ENCODE measurements at places on chromosomes 16 and 17.
A peak's percentile ranks its signal among the peaks of the same experiment; 100 is the strongest.

- DNase-seq, result no peak
Observed at GRCh38 chr17:30920282-30920681, 1.5 kb upstream of the ADAP2 start.

DNA sequence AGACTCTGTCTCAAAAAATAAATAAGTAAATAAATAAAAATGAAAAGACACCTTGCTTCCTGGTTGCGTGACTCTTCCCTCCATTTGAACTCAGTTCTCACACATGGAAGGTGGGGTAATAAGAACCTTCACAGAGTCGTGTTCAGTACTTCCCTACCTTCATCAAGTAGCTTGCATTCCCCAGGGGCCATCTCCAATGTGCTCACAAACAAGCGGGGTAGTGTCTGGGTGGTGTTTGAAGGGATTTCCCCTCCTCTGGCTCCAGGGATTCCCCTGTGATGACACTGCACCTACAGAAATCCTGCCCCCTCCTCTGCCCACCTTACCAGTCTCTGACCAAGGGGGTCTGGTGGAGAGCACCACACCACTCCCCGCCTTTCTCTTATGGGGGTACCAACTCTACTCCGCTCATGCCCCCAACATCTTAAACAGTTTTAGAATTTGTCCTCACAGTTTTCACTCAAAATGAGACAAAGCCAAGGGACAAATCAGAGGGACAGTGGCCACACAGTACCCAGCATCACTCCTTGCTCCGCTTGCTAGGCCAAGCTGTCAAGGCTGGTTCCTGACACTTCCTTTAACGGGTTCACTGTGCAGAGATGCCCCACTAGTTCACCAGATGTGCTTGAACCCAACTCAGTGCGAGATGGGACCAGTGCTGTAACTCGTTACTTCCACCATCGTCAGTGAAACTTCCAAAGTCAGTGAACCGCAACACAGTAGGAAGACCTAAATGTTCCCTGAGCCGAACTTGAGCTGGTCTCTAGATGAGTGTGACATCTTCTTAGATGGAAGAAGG, 69.1 kb downstream of the COPRS start:
- no peak for DNase-seq

GRCh38 chr16:3021449-3022207, 1.5 kb downstream of the TNFRSF12A start:
- DNase-seq, result no peak

GRCh38 chr16:53769787-53770186, 65.8 kb downstream of the FTO start:
- DNase-seq, result no peak

DNA sequence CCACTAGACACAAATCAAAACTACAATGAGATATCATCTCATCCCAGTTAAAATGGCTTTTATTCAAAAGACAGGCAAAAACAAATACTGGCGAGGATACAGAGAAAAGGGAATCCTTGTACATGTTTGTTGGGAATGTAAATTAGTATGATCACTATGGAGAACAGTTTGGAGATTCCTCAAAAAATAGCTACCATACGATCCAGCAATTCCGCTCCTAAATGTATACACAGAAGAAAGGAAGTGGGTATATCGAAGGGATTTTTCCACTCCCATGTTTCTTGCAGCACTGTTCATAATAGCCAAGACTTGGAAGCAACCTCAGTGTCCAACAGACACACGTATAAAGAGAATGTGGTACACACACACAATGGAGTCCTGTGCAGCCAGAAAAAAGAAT, 35.3 kb downstream of the KATNIP start:
- DNase-seq, result no peak

DNA sequence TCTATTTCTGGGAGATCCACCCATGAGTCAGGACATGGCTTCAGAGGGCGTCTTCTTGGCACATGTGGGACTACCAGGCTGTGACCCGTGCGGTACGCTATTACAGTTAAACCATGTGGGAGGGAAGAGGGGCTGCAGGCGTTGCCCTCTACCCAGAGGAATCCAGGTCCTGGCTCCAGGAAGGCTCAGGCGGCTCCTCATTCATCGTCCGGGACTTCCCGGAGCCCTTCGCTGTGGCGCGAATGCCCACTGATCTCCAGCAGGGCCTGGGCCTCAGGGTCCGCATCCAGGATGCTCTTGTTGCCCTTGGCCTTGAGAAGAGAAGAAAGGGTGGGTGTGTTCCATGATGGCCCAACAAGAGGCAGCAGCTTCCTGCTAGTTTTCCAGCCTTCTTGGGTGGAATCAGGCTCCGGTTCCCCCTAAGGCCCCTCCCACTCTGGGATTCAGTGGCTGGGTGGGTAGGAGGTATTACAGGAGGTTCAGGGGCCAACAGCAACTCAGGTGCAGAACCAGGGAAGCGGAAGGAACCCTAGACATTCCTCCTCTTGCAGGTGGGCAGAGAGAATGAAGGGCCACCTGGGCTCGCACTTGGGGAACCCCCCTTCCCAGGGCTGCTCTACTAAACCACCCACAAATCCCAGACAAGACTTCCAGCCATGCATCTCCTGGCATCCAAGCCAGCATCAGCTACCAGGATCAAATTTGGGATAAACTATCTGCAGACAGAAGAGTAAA, 24.6 kb downstream of the MEAK7 start:
- DNase-seq, result no peak

GRCh38 chr17:17114592-17115225, 72.5 kb downstream of the MPRIP start:
- DNase-seq, result no peak

- no peak for DNase-seq
Observed at GRCh38 chr17:81891303-81891552, 158 bp downstream of the ALYREF start.

GRCh38 chr17:61081959-61082358, 317.7 kb upstream of the TBX2 start:
- no peak for DNase-seq

DNA sequence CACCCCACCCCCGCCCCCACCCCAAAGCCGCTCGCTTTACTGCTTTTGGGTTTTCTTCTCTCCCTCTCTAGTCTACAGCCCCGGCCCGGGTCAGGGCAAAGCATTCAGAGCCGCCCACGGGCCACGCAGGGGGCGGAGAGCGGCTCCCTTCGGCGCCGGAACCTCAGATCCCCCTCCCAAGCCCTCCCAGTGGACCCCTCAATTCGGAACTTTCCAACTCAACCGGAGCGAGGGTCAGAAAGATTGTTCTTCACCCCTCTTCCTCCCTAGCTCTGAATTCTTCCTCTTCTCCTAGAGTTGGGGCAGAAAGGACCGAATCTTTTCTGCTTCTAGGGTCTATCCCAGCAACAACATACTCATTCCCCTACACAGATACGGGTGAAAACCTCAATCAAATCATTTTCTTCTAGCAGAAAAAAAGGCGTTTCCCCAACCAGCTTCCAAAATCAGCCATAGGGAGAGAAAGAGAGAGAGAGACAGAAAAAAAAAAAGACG, 1.0 kb downstream of the HOXB2 start:
- no peak for DNase-seq

DNA sequence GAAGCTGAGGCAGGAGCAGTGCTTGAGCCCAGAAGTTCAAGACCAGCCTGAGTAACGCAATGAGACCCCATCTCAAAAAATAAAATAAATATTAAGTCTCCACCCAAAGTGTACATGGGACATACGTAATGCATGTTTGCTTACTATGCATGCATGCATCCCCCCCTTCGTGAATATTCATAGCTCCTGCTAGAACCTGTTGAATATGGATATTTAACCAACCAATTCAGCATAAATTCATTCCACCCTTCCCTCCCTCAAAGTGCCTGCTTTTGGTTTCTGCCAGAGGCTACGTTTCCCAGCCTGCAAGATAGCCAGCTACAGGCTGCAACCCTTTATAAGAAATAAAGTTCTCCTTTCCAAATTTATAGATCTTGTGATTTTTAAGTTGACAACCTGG, 12.9 kb upstream of the PSMD7 start:
- DNase-seq, result no peak

DNA sequence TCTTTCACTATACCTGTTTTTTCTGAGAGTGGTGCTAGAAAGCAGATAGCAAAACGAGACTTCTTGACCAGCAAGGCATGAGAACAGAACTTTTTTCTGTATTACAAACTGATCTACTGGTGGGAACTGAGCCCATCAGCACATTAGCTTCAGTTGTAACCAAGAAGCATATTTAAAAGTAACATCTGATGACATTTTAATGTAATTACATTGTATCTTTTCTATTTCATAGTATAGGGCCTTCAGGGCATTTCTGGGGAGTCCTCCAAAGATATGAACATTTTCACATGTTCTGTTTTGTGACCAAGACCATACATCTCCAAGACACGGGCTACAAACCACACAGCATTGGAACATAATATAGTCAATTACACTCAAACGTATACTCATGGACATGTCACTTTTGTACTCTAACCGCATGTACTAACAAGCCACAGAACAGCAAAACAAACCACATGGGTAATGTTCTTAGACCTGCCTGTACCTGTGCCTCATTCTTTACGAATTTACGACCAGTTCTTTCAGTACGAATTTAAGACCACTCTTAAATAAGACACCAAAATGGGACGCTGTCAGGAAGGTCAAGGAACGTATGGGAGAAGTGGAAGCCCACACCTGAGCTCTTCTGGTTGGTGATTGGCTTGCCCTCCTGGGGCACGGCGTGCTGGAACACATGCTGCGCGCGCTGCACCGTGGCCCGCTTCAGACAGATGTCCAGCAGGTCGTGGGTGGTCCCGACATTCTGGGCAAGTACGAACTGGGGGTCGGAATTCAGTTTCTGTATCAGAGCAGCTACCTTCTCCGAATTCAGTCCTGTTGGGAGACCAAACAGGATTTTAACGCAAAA, 825 bp downstream of the BLMH start:
- DNase-seq, result no peak

DNA sequence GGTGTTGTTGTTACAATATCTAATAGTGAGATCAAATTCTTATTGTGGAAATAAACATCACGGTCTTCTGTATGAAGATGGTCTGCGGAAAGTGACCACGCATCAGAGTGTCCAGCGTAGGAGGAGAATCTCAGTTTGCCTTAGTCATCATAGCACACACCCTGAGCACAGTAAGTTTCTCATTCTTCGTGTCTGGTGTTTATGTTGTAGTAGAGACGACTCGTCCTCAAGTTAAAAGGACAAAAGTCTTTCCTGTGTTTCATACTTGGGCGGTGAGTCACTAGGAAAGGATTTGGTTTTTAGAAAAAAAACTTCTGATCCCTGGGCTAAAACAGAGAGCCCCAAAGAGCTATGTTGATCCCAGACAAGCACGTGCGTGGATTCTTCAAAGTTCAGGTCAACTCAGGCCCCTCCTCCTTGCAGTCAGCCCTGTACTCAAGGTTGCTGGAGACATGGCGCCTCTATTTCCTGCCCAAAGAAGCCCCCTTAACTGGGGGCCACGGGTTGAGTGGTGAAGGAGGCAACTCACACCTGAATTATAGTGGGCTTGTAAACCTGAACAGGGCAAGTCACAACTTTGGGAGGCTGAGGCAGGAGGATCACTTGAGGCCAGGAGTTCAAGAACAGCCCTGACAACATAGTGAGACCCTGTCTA, 170.4 kb downstream of the ZFHX3 start:
- no peak for DNase-seq

DNA sequence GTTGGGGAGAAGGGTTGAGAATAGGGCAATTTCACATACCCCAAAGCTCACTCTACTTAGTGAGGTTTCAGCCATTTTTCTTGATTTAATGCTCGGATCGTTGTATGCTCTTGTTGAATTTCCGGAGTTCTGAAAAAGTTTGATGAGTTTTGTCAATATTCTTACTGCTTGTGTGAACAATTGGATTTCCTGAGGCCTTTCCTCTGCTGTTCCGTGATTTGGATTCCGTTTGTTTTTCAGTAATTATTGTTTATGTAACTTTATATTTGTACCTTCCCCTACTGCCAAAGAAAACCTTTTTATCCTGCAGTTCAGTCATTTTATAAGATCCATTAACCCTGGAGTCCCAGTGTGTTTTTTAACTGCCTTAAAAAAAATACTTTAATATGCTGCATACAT, 62.9 kb downstream of the PHKB start:
- DNase-seq, result no peak

DNA sequence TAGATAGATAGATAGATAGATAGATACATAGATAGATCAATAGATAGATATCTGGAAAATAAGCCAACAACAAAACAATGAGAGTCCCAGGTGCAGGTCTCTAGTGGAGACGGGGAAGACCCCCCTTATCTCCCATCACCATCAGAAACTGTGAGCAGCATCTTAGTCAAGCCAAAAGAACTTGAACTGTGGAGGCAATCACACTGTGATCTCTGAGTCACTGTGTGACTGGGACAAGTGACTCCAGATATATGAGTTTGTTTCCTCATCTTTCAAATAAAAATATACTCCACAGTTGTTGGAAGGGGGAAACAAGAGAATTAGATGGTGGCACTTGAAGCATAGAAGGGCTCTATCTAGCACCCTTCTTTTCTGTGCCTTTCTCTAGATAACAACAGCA, 42.1 kb downstream of the NOG start:
- DNase-seq, result no peak

GRCh38 chr17:74484066-74484465, 17.6 kb downstream of the CD300A start:
- DNase-seq, result no peak

- DNase-seq, result no peak
Observed at GRCh38 chr16:61471737-61472136, 564.5 kb downstream of the CDH8 start.

- no peak for DNase-seq
Observed at GRCh38 chr16:21101631-21102420, 48.8 kb downstream of the DNAH3 start.

- no peak for DNase-seq
Observed at GRCh38 chr16:79632289-79632688, 31.8 kb upstream of the MAF start.

DNA sequence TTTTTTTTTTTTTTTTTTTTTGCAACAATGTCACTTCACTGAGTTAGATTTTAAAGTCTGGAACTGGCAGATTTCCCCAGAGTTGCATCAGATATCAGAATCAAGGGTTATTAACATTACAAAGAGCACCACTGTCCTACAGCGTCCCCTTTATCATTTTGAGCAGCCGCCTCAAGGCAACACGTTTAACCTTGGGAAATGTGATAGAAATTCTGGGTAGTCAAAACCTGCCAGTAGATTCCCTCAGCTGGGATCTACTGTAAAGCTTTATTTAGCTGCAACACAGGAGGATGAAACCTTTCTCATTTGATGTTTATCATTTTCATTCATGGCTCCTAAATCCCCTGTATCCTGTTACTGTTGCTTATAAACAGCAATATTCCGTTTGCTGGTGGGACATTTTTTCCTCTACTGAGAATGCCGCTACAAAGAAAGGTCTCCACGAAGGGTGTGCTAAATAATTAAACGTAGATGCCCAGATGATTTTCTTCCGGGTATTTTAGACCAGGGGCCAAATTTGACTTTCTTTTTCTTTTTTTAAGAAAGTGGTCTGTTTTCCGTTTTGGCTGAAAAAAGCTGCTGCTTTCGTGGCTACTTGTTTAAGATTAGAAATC, 436.1 kb upstream of the GOT2 start:
- DNase-seq, result no peak

DNA sequence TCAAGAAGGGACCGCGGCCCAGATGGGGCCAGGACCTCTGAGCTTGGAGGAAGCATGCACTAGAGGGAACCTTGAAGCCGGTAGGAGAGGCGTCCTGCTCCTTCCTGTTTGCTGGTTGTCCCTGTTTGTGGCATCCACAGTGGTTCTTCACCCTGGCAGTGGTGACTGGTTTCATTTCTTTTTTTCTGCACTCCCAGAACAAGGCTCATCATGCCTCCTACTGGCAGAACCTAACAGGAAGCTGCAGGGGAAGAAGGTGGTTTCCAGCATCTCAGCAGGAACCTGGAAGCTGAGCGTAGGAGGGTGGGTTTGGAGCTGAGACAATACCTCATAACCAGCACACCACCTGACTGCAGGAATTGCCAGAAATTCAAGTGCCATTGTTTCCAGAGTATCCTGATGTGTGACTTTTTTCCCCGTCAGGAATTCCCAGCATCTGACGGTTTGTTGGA, 5.8 kb downstream of the TMEM231 start:
- DNase-seq, result peak; percentile 49
